Activated T-cell treated with anti-CD3 and anti-CD28 coated beads for 48 hours (primary cell): ENCODE measurements at places on chromosomes 7 and 10.

- DNase-seq, result no peak
These were observed 82.9 kb downstream of the KIAA1549 start for GRCh38 chr7:138898255-138898654.

- no peak for DNase-seq
These were observed 141.1 kb upstream of the ASAH2 start for GRCh38 chr10:50392426-50392825.

- no peak for DNase-seq
These were observed 731.2 kb downstream of the TNS3 start for GRCh38 chr7:46850563-46851330.

GRCh38 chr10:7587168-7587864, 79.5 kb downstream of the ITIH5 start:
- no peak for DNase-seq

DNA sequence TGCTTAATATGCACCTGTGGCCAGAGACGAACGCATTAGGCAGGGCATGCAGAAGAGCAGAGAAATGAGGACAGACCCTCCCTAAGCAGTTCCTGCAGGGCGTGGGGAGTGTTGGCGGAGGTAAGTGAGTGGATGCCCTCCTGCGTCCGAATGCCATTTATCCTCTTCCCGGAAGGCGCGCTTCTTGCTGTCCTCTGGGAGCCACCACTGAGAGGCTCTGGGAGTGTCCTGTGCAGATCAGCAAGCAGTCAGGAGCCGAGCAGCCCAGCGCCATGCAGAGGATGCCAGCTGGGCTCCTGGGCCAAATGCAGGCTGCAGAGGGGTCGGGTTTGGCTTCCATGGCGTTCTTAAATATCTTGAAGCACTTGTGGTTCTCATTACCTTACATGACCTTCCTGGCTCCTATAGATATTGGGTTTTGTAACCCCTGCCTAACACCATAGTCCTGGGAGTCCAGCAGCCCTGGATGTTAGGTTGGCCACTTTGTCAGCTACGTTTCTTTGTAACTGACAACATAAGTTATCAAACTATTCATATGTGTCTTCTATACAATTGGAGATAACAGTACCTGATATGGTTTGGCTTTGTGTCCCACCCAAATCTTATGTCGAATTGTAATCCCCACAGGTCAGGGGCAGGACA, 30.0 kb upstream of the SLIT1 start:
- no peak for DNase-seq

DNA sequence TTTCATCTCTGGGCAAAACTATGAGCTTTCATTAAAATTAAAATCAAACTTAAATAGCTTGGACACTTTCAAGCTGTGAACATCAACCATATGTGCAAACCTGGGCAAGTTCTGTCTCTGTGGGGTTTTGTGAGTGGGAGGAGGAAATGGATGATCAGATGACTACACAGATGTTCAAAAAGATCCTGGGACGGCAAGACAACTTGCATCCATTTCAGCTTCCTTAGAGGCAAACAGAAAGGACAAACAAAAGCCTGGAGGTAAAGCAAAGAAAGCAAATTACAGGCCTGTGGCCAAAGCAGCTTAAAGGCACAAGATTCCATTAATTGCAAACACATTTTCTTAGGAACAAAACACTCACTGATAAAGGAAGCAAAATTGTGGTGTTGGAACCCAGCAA, 222.2 kb downstream of the NEBL start:
- DNase-seq, result no peak

GRCh38 chr10:50928190-50928552, 42.7 kb upstream of the A1CF start:
- DNase-seq, result no peak

GRCh38 chr10:62861507-62861906, 45.3 kb upstream of the EGR2 start:
- DNase-seq, result no peak

GRCh38 chr10:63273577-63273976, 140.4 kb downstream of the NRBF2 start:
- DNase-seq, result no peak

DNA sequence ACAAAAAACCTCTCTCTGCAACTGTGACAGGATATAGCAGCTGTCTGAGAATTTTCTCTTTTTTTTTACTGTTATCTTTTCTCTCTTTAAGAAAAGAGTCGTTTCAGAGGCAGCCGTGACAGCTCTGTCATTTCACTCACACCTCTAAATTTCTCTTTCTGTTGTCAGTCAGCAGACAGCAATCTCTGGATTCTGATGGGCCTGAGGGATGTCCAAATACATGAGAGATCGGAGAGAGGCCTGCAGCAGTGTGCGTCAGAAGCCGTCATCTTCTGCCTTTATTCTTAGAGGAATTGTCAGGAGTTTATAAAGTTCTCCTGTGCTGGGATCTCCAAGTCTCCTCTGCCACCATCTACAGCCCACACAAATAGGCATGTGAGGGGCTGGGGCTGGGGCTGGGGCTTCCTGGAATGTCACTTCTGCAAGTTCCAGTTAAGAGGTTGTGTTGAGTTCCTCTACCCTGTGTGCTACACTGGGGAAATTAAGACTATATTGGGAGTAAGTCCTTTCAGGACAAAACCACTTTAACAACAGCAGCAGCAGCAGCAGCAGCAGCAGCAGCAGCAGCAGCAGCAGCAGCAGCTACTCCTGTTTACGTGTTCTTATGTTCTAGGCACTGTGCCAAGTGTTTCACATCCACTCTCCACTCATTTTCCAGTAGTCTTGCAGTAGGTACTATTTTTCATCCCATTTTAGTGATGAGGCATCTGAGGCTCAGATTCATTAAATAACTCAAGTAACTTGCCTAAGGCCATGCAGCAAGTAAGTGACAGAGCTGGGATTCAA, 541.3 kb downstream of the LRMDA start:
- DNase-seq, result no peak

GRCh38 chr10:94349327-94349726, 13.4 kb downstream of the NOC3L start:
- DNase-seq, result no peak

GRCh38 chr7:149865437-149865836, 8.3 kb upstream of the ATP6V0E2 start:
- DNase-seq, result peak; percentile 44

- DNase-seq, result no peak
These were observed 26.9 kb upstream of the HHEX start for GRCh38 chr10:92662848-92663247.

DNA sequence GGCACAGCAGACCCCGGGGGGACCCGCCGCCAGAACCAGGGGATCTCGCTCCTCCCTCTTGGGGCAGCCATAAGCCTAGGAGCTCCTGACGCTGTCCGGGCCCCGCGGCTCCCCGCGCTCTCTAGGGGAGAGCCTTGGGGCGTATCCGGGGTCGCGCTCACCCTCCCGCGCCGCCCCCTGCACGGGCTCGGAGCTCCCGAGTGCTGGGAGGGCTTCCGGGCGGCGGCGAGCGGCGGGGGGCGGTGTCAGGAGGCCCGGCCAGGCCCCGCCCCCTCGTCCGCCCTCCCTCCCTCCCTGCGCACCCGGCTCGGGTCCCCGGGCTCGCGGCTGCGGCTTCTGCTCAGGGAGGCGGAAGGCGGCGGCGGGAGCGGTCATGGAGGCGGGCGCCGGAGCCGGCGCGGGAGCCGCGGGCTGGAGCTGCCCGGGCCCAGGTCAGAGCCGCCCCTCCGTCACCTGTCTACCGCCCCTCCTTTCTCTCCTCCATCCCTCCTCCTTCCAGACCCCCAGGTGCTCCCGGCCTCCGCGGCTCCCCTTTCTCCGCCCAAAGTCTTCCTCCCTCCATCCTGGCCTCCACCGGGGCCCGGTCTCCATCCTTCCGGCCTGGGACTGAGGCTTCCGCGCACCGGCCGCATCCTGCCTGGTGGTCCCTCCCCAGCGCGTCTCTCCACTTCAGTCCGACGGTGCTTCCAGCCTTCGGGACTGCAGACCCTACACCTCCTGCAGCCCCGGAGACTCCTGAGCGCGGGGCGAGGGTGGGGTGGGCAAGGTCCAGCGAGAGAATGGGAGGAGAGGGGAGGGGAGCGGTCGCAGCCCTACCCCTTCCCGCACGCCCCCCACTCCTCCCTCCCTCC, at the start of gene CCDC136:
CCDC136 (plus strand) TSS at position 848 of the 851 bp plus-strand sequence. CDS start 444 bp downstream, outside the sequence.
- DNase-seq, result peak; percentile 76
